Frontal cortex (tissue), 4 donors: ENCODE measurements at places on chromosomes 4 and X. TPM values are rescaled to one million over a fixed set of nuclear protein-coding genes. Genes with fewer than 3 reads are reported as not detected.

RBMXL3 gene
- not detected for total RNA-seq

TMEM47 gene
- 42.4 TPM for total RNA-seq

AMBN gene
- total RNA-seq, result 1.2 TPM

USP17L18 gene
- not detected for total RNA-seq

TEC gene
- 1.6 TPM for total RNA-seq

NXF2B gene
- total RNA-seq, result not detected

TXK gene
- 0.41 TPM for total RNA-seq

F11 gene
- not detected for total RNA-seq

PRR32 gene
- total RNA-seq, result not detected

TBX22 gene
- under 0.01 TPM for total RNA-seq

MAGEE1 gene
- total RNA-seq, result 16.3 TPM

EGFL6 gene
- total RNA-seq, result 0.82 TPM

RAB9B gene
- total RNA-seq, result 48.9 TPM

TGIF2LX gene
- not detected for total RNA-seq

TMEM150C gene
- 74.2 TPM for total RNA-seq

TCP11X2 gene
- total RNA-seq, result not detected

DCAF8L2 gene
- not detected for total RNA-seq

SOX3 gene
- 2.4 TPM for total RNA-seq
